ENCODE measurements at places on chromosomes 4 and X. TPM values are rescaled to one million over a fixed set of nuclear protein-coding genes. Genes with fewer than 3 reads are reported as not detected.

Gene HADH
- total RNA-seq: 33.5 TPM

Gene RAB40AL
- total RNA-seq: not detected

Gene SUPT20HL1
- total RNA-seq: not detected

Gene PITX2
- total RNA-seq: not detected

Gene ALAS2
- total RNA-seq: not detected

Gene CXCL6
- total RNA-seq: not detected

Gene MAGEE2
- not detected for total RNA-seq

Gene GPR143
- not detected for total RNA-seq

Gene WDR17
- total RNA-seq: 0.69 TPM

Gene CT47A1
- not detected for total RNA-seq

Gene ALB
- total RNA-seq: not detected

Gene TCEAL6
- total RNA-seq: not detected

Gene HSFX4
- total RNA-seq: not detected

Gene LPAR4
- total RNA-seq: not detected

Gene TGIF2LX
- not detected for total RNA-seq

Gene CD38
- total RNA-seq: 213 TPM

Gene DCAF8L2
- total RNA-seq: not detected

Gene FRAS1
- not detected for total RNA-seq

Gene ZNF280C
- 5.8 TPM for total RNA-seq

Gene MAGEB4
- not detected for total RNA-seq

Gene HPGD
- 13.8 TPM for total RNA-seq

Gene MAGEE1
- 2.0 TPM for total RNA-seq

All from T-helper 1 cell treated with Interleukin-12 subunit alpha and Interleukin-12 subunit beta and Interleukin-4 antibody, amounts not matched to agents 30 ng/mL and 1 ng/mL, for 36 hours (primary cell).